ENCODE measurements at places on chromosomes 2 and 18.

GRCh38 chr2:127701651-127702394, 526 bp downstream of the SFT2D3 start:
- DNase-seq = peak; percentile 80

DNA sequence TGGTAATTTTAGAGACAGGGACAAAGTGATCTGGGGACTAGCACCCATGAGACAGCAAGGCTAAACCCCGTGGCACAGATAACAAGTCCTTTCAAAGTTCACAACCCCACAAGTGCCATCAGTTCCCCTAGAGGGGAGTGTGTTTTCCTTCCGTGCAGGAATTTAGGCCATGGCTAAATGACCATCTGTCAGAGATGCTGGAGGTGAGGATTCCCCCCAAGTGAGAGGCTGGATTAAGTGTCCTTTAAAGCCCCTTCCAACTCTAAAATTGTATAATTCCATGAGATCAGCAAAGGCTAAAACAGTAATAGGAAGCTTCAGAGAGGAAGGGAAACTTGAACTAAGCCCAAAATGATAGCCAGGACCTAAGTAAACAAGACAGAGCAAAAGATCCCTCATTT, 8.7 kb downstream of the FEZ2 start:
- DNase-seq = no peak

- no peak for DNase-seq
Measured at GRCh38 chr18:48925491-48925780, 25.3 kb downstream of the SMAD7 start.

- DNase-seq = no peak
Measured at GRCh38 chr2:200193791-200194190, 112.7 kb upstream of the SPATS2L start.

DNA sequence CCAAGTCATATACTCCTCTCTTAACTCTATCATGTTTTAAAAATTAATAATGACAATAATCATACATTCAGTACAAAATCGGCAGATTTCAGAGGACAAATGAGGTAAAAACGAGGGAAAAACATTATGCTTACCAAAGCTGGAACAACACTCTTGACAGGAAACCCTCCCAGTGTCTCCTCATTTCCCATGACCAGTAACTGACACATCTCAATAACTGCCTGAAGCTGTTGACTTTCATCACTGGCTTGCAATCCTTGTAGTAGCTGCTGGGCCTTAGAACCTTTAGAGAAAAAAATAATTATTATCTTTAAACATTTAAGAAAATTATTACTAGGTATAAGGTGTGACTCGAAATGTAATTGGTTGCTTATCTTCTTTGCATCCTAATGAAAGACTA, 103.6 kb downstream of the TRIP12 start:
- DNase-seq = no peak

GRCh38 chr2:31563273-31563839, 17.4 kb downstream of the SRD5A2 start:
- DNase-seq = no peak

GRCh38 chr2:42073739-42074503, 26.1 kb downstream of the PKDCC start:
- no peak for DNase-seq

- no peak for DNase-seq
Measured at GRCh38 chr2:109223490-109223889, 94.5 kb downstream of the SH3RF3 start.

GRCh38 chr18:62610351-62610700, 87.5 kb downstream of the ZCCHC2 start:
- DNase-seq = no peak

DNA sequence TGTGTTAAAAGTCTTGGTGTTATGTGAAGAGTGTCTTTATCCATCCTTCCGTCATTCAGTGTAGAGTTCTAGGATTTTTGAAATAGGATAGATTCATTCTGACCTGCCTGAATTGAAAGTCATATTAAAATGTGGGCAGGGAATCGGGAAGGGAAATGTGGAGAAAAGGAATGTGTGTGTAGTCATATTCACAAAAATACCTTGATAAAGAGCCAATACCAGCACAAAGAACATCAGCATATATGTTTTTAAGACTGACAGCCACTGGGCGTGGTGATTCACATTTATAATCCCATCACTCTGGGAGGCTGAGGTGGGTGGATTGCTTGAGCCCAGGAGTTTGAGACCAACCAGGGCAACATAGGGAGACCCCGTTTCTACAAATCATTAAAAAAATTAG, 188.1 kb downstream of the CAMKMT start:
- DNase-seq = no peak

- DNase-seq = no peak
Measured at GRCh38 chr2:113057117-113057516, 1.9 kb upstream of the IL36RN start.

- DNase-seq = no peak
Measured at GRCh38 chr18:38460657-38461056, 895.1 kb upstream of the CELF4 start.

DNA sequence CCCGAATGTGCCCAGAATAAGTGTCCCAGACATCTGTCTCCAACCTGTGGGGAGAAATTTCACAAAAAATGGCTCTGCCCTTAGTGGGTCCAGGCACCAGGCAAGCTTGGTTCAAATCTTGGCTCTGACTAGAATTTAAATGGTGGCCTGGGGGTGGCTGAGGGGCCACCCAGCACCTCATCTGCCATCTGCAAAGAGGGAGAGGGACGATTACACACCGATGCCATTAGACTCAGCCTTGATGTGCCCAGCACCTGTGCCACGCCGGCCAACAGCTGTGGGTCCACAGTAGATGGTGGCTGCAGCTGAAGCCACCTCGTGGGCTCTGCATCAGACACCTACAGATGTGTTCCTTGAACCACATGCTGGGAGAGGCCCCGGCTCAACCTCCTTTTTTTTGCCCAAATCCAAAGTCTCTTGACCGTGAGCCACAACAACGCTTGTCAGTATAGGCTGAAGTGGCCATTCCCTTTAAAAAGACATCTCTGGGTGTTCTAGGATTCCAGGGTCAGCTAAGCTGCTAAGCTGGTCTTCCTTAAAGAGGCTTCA, 222.0 kb upstream of the RAB6C start:
- DNase-seq = no peak

GRCh38 chr18:48310999-48311398, 98.2 kb downstream of the ZBTB7C start:
- no peak for DNase-seq

DNA sequence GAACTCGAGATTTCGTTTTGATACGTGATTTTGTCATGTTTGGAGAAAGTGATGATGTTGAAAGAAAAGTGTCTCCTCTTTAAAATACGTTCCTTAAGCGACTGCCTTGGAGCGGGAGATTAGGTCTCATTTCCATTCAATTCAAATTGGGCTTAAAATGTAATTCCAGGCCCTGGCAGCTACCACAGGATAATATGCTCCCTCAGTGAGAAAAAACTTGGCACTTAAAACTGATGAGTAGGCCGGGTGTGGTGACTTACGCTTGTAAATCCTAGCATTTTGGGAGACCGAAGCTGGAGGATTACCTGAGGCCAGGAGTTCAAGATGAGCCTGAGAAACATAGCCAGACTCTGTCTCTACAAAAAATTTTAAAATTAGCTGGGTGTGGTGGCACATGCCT, 146.3 kb upstream of the L3MBTL4 start:
- no peak for DNase-seq

GRCh38 chr2:17979707-17980106, 101.2 kb downstream of the KCNS3 start:
- DNase-seq = no peak

- DNase-seq = no peak
Measured at GRCh38 chr2:13821255-13821880, 811.1 kb upstream of the LRATD1 start.

DNA sequence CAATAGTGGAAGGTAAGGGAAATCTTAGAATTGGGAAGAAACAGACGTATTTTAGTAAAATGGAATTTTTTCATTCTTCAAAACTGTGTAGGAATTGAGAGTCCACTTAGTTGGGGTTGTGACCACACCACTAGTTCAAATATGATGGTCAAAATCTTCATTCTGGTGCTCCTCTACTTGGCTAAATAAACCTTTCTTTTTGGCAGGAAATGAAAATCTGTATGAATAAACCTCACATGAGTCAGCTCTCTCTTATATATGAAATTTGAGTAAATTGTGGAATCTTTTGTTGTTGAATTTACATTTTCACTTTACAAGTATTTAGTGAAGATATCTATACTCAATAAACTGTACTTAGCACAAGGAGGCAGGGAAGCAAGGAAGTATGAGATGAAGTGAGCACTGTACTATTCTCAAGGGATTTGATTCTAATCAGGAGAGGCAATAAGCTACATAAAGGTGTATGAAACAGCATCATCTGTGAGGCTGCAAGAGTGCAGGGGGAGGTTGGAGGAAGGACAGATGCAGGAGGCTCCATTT, 20.5 kb downstream of the IL18R1 start:
- DNase-seq = no peak

DNA sequence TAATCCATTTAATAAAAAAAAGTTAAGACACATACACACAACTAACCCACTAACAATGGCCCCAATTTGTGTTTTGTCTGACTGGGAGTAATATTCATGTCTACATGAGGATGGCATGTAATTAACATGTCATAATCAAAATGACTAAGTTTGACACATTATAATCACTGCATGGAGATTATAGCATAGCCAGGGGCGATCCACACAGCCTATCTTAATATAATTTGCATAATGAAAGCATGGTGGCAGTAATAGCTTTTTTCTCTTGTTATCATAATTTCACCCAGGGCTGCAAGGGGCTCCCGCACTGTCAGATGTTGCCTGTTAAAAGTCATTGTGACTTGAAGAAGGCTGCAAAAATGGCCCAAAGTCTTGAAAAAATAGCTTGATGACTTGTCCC, 243.7 kb downstream of the SMAD2 start:
- no peak for DNase-seq

GRCh38 chr2:169315357-169315756, 47.0 kb downstream of the LRP2 start:
- DNase-seq = no peak

DNA sequence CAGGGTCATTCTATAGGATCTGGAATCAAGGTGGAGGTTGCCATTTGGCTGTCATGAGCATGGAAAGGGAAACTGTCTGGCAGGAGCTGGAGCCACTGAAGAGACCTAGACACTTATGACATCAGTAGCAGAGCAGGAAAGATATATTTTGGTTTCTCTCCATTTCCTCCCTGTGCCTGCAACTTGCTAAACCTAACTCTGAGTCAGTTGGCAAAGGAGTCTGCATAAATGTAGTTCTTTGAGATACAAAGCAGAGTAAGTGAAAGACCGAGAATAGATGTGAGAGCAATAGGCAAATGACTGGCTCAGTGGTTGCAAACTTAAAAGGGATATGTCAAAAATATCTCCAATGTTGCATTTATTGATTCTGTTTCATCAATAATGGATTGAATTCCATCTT, 757.7 kb downstream of the KCNJ3 start:
- DNase-seq = no peak

DNA sequence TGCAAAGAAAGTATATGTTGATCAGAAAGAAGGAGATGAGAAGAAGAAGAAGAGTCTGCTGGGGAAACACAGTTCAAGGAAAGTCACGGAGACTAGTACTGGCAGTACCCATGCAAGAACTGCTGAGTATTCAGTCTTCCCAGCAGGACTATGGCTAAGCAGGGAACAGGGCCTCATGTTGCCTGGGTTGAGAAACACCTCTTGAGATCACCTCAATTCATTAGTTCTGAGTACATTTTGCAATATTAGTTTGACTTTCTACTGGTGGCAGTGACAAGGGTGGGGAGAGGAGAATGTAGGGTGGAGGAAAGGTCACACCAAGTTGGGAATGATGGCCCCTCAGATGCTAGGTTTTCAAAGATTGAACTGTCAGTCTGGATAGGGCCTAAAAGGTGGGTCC, 50.5 kb downstream of the MRPL33 start:
- no peak for DNase-seq

DNA sequence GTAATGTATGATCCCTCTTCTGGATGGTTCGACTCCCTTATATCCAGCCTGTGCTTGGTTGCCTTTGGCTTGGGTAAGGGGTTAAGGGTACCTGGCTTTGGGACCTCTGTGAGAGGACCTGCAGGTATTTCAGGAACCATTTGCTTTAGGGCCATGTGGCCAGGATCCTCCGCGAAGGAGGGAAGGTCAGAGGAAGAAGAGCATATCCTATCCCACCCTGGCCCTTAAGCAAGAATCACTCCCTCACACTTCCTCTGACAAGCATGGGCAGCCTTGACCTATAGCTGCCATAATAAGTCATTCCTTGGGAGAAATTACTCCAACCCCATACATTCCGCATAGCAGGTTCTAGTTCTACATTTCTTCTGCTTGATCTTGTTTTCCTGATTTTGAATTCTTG, 59.1 kb upstream of the TXNDC2 start:
- no peak for DNase-seq

DNA sequence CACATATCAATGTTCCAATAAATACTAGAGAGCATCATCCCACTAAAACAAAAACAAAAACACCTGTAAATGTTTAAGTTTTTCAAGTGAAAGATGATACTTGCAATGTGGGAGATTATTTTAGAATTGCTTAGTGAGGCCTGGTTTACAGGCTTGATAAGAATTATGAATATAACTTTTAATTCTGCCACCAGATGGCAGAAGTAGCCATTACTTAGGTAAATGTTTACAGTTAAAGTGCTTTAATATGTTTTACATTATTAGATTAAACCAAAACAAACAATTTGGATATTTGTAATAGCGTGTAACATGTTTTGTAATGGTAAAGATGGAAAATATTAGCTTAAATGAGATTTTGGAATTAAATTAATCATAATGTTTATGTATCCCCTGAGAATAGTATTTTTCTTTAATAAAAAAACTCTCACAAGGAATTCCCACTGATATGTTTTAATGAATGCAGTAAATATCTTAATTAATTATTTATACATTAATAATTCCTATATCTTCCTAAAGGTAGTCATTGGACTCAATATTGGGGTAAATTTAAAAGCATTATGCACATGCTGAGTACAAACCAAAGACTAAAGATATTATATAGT, 522.0 kb downstream of the SPAG16 start:
- DNase-seq = no peak

DNA sequence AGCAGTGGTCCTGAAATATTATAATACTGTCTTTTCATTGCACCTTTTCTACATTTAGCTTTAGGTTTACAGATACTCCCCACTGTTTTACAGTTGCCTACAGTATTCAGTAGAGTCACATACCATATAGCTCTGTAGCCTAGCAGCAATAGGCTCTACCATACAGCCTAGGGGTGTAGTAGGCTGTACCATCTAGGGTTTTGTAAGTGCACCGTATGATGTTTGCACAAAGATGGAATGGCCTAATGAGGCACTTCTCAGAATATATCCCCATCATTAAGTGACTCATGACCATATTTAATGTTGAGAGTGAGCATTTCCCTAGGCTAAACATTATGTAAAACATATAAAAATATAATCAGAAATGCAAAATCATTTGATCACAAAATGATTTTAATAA, 511.3 kb upstream of the RAB12 start:
- DNase-seq = no peak

GRCh38 chr2:121521359-121521758, 9.3 kb upstream of the RNU4ATAC start:
- DNase-seq = no peak

- no peak for DNase-seq
Measured at GRCh38 chr2:33727361-33728032, 128.4 kb upstream of the FAM98A start.

- no peak for DNase-seq
Measured at GRCh38 chr2:195842932-195843331, 185.9 kb downstream of the SLC39A10 start.

GRCh38 chr2:14016289-14016955, 616.1 kb upstream of the LRATD1 start:
- no peak for DNase-seq

GRCh38 chr18:79504034-79504433, 108.3 kb downstream of the NFATC1 start:
- no peak for DNase-seq

GRCh38 chr2:221792971-221793521, 220.9 kb upstream of the EPHA4 start:
- no peak for DNase-seq

- no peak for DNase-seq
Measured at GRCh38 chr18:76589316-76589715, 94.3 kb upstream of the ZNF516 start.

Measured in GDM1 (cell line).